ENCODE measurements at places on chromosomes 3 and 15.

DNA sequence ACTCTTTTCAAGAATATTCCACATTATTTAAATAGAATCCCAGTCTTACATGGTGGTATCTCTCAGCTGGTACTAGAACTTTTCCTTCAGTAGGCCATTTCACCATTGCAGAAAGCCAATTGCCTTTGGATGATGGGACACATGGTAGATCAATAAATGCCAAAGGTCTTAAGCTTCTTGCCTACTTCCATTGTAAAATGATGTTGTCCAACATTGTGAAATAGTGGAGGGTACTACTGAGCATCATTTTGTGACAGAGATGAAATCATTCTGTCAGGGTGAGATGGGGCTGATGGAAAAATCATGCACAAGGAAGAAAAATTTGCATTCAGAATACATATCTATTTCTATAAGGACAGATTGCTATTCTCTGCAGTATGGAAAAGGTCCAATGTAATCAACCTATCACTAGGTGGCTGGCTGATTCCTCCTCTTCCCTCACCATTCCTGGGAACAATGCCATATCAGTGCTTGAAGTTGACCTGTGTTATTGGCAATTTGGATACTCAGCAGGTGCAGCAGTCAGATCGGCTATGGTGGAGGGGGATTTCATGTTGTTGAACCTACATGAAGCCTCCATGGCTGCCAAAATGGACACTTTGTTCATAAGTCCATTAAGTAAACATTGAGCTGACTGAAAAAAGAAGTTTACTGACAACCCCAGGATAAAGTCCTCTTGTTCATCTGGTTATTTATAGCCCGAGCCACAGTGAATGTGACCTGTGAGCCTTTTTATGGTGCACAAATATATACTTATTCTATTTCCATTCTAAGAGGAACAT lies 596.9 kb upstream of the ARPP21 start:
- DNase-seq: no peak

- no peak for DNase-seq
These were observed 333.1 kb downstream of the RORA start for GRCh38 chr15:60895986-60896385.

GRCh38 chr3:133868758-133869475 lies 26.8 kb downstream of the RAB6B start:
- no peak for DNase-seq

- no peak for DNase-seq
These were observed 67.6 kb downstream of the NBEAL2 start for GRCh38 chr3:47047069-47047468.
